ENCODE measurements at places on chromosomes 4 and X.

GRCh38 chrX:153884136-153884535 lies 1.8 kb downstream of the L1CAM start:
- no peak for DNase-seq

DNA sequence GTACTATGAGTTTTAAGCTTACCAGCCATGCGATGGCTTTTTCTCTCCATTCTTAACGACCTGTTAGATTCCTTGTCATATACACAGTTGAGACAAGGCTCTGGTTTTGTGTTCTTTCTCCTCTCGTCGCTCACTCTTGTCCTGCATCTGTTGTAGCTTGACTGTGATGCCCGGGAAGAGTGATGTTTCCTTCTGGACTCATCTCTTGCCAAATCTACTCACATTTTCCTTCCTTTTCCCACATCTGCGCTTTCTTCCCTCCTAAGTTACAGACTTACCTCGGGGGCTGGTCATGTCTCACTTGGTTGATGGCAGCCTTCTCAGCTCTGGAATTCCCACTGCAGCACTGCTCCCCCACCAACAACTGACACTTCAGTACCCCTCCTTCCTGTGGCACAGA lies 4.8 kb upstream of the MAP7D3 start:
- no peak for DNase-seq

DNA sequence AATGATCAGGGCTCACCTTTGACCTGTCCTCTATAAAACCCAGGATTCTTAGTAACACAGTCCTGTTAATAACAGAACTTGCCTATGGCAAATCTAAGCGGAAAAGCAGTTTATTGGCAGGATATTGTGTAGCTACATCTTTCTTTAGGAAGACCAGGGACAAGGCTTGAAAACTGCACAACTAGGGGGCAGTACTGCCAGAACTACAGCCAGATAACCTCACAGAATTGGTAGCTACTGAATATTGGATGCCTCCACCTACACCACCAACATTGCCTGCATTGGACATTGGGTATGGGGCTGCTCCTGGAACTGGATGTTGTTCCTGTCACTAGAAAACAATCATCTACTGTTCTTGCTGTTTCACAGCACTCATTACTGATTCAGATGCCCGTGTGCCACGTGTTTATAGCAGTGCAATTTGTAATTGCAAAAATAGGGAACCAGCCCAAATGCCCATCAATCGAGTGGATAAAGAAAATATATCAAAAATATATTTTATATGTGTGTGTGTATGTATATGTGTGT lies 47.4 kb downstream of the REPS2 start:
- DNase-seq: no peak

DNA sequence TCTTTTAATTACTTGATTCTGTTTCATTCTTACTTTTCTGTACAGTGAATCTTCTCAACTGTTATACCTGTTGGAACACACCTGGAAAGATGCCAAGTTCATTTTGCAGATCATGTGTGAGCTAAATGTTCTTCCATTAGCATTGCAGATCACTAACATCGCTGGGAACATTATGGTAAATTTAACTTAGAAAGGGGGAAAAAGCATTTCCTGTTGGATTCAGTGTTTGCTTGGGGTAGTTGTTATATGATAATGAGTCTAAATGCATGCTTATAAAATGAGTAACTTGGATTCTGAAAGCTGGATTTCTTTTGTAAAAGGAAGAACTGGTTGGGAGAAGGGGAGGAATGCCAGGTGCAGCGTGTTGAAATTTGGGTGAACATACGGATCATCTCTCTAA lies 47.6 kb downstream of the POLA1 start:
- no peak for DNase-seq

DNA sequence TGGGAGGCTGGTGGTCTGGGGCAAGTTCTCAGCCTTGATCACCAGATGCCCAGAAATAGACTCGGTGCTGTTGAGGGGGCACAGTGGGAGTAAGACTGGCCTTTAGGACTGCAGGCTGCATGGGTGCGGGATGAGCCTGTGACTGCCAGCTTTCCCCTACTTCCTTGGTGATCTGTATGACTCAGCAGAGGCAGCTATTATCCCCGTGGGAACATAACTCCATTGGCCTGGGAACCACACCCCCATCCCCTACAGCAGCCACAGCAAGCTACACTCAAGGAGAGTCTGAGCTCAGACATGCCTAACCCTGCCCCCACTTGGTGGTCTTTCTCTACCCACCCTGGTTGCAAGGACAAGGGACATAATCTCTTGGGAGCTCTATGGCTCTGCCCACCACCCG lies 20.6 kb downstream of the CLIC2 start:
- no peak for DNase-seq

GRCh38 chr4:177190995-177191580 lies 118.6 kb upstream of the NEIL3 start:
- DNase-seq: no peak

DNA sequence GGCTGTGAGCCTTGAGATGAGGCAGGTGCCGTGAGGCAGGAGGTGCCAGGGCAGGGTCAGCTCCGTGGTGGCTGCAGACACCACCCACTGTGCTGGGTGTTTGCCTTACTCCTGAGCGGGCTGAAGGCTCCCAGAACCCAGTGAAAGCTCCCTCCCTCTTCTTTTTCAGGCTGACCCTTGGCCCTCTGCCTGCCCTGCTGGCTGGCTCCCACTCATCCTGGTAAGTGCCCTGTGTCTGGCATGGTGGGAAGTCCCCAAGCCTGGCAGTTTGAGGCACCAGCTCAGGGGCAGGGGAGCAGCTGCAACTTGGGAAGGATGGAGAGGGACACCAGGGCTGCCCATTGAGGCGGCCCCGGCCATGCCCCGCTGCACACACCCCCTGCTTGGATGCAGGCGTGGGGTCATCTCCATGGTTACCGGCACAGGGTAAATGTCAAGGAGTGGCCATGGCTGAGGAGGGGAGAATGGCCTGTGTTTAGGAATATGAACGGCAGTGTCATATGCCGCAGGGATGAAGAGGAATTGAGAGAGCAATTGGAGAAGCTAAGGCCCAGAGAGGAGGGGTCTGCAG lies 16.8 kb downstream of the SH3BP2 start:
- no peak for DNase-seq

- no peak for DNase-seq
These were observed 34.7 kb upstream of the PGRMC2 start for GRCh38 chr4:128322311-128322710.

- no peak for DNase-seq
These were observed 174.6 kb downstream of the SOWAHB start for GRCh38 chr4:76723373-76723772.

- no peak for DNase-seq
These were observed 15.3 kb downstream of the NOP14 start for GRCh38 chr4:2947926-2948325.

GRCh38 chr4:26583538-26583864 lies 383 bp upstream of the TBC1D19 start:
- DNase-seq: no peak

DNA sequence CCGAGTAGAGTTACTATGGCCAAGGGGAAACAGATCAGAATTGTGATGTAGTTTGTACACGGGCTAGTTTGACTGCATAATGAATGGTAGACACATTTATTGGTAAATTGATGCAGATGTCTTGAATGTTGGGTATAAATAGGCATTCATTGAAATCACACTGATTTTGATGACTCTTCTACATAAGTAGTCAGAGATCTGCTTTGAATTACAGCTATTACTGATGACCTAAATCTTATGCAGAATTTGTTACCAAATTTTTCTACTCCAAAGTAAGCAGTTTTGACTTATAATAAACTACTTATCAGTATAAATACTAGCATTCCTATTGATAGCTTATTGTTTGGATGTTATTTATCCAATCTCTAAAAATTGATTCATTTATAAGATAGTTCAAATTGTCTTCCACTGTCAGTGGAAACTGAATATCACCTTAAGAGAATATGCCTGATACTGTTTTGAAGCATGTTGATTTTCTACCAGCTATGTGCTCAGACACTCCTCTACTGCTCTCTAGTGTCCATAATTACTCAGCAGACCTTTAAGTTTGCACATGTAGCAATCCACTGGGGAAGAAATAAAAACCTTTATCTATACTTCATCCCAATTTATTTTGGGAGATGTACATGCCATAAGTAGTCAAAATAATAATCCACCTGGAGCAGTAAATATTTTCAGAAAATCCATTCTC lies 120.3 kb downstream of the RASL11B start:
- DNase-seq: no peak

DNA sequence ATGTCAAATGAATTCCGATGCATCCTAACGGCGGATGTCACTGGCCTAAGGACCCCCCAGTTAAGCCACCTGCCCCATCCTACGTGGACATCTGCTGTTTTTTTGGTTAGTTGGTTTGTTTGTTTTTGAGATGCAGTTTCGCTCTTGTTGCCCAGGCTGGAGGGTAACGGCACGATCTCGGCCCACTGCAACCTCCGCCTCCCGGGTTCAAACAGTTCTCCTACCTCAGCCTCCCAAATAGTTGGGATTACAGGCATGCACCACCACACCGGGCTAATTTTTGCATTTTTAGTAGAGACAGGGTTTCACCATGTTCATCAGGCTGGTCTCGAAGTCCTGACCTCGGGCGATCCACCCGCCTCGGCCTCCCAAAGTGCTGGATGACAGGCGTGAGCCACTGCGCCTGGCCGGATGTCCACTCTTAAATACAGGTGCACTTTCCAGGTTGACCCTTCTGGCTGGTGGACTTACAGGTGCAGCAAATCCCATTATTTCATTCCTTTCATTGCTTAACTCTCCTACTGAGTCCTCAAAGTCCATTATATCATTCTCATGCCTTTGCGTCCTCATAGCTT lies 206.2 kb downstream of the CRLF2 start:
- no peak for DNase-seq

DNA sequence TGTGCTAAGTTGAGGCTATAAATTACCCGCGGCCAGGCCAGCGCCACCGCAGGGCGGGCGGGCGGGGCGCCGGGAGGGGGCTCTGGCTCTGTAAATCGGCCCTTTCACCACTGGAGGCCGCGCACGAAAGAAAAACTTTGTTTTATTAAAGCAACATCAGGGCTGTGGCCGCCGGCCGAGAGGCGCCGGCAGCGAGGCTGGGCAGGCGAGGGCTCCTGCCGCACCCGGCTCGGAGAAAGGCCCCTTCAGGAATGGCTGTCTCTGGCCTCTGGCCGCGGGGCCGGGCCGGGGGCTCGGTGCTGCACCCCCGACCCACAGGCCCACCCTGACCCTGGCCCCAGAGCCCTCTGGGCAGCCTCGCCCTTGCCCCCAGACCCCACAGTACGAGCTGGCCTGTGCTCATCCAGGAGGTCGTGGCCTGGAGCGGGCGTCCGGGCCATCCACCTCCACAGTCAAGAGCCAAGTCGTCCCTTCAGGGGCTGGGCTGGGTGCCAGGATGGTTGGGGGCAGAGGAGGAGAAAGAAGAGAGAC lies 29.5 kb upstream of the FGFR3 start:
- DNase-seq: no peak

GRCh38 chrX:9677098-9677739 lies 88.4 kb downstream of the GPR143 start:
- DNase-seq: no peak

GRCh38 chr4:81287101-81287500 lies 72.1 kb upstream of the PRKG2 start:
- no peak for DNase-seq

- DNase-seq: no peak
These were observed 88.9 kb downstream of the CC2D2A start for GRCh38 chr4:15558561-15558960.

- no peak for DNase-seq
These were observed 4.8 kb upstream of the CXCL13 start for GRCh38 chr4:77600521-77601451.

DNA sequence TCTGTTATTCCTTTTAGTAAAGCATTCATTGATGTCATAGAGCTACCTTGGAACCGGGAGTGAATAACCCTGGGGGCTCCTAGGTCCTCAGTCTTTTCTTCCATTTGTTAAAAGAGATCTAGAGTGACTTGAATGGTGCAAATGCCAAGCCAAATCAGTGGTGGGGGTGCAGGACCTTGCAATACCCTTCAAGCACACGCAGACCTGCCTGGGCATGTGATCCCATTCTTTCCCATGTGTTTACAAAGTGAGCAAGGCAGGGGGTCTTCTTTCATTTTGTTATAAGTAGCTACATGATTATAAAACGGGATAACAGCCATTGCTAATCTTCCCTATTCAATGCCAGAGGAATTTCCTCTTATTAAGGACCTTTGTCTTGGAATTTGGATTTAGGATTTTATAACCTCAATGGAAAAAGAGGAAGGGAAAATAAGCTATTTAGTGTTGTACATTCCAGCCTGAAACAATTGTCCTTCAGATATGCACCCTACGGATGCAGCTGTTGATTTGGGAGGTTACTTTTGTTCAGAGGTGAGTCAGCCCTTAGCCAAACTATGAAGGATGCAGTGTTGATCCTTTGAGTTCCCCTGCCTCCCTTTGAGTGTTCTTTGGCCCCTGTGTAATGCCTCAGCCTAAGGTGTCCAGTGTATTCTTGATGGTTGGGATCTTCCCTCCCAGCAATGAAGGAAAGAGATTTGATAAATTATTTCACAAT lies 623.8 kb upstream of the HTR2C start:
- no peak for DNase-seq

- DNase-seq: no peak
These were observed 7.0 kb upstream of the HNRNPD start for GRCh38 chr4:82380831-82381230.
